Prostate gland (tissue), 2 donors: ENCODE measurements at places on chromosomes 13 and 19. TPM values are rescaled to one million over a fixed set of nuclear protein-coding genes. Genes with fewer than 3 reads are reported as not detected.
A peak's percentile ranks its signal among the peaks of the same experiment; 100 is the strongest.

Gene ZNF829
- total RNA-seq = 3.2 TPM

Gene CACNG8
- 0.51 TPM for total RNA-seq

DNA sequence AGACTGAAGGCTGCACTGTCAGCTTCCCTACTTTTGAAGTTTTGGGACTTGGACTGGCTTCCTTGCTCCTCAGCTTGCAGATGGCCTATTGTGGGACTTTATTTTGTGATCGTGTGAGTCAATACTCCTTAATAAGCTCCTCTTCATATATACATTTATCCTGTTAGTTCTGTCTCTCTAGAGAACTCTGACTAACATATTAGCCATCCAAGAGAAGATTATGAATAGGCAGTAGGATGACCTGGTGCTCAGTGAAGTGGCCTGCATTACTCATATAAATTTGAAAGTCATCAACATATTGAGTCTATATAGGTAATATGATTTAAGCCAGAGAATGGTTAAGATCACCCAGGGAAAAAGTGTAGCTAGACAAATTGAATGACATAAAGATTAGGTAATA lies 136.3 kb upstream of the UFM1 start:
- DNase-seq = no peak

GRCh38 chr13:46296921-46297320 lies 85.2 kb downstream of the LRRC63 start:
- no peak for DNase-seq

DNA sequence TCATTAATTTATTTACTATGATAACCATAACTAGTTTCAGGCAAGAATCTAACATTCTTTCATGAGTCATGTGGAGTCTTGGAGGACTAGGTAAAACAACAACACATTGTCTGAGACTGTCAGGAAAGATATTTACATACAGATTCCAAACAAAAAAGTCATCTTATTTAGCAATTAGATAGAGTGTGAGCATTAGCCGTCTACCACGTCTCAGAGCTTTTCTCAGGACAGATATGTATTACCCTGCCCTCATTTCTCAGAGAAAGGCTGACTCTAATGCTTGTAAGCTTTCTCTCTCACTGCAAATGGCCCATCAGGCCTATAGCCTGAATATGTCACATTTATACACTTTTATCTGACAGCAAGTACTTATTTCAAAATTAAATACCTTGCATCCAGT lies 312.1 kb upstream of the PCDH20 start:
- DNase-seq = no peak

DNA sequence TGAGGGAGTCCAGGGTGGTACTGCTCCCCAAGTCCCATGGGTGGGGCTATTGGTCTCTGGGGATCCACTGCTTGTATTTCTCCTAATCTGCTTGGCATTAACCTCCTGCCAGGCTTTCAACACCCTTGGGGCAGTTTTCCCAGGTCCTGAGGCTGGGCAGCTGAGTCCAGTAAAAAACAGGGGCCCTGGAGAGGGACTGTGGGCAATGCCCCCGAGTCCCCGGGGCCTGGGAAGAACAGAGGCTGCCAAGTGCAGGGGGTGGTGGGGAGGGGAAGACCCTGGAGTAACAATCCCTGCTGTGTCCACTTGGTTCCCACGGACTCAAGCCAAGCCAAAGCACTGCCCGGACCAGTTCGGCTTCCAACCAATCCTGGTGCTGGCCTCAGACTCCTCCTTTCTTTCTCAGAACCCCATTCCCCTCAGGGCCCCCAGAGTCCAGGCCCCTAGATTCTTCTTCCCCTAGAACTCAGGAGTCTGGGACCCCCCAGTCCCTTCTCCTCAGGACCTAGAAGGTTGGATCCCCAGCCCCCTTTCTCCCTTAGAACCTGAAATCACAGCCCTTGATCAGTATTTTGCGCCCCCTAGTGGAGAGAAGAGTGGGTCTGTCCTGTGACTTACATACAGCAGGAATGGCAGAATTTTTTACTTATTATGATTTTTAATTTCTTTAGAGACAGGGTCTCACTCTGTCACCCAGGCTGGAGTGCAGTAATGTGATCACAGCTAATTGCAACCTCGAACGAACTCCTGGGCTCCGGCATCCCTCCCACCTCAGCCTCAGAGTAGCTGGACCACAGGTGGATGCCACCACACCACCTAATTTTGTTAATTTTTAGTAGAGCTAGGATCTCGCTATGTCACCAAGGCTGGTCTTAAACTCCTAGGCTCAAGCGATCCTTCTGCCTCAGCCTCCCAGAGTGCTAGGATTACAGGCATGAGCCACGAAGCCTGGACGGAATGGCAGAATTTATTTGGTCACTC lies 3.7 kb upstream of the CLPTM1 start:
- peak; percentile 65 for DNase-seq
